ENCODE measurements at places on chromosomes 6 and 20. TPM values are rescaled to one million over a fixed set of nuclear protein-coding genes. Genes with fewer than 3 reads are reported as not detected.

NR2E1 gene
- 1.2 TPM for total RNA-seq

BEND6 gene
- 21.4 TPM for total RNA-seq

FBXO5 gene
- 103 TPM for total RNA-seq

ZC3H12D gene
- total RNA-seq: 0.17 TPM

NKAIN4 gene
- total RNA-seq: not detected

RUNX2 gene
- 37.2 TPM for total RNA-seq

PNLDC1 gene
- not detected for total RNA-seq

TCF21 gene
- 0.07 TPM for total RNA-seq

SLC35F1 gene
- total RNA-seq: not detected

HLA-DPA1 gene
- 2.0 TPM for total RNA-seq

POFUT1 gene
- 76.5 TPM for total RNA-seq

SLC17A3 gene
- total RNA-seq: not detected

BMP6 gene
- total RNA-seq: not detected

LRFN2 gene
- not detected for total RNA-seq

LST1 gene
- total RNA-seq: not detected

COL20A1 gene
- not detected for total RNA-seq

GNAS-AS1 gene
- 1.0 TPM for total RNA-seq

BRPF3 gene
- 22.2 TPM for total RNA-seq

RIPPLY2 gene
- total RNA-seq: not detected

HNF4A gene
- not detected for total RNA-seq

FRK gene
- total RNA-seq: 1.3 TPM

NFATC2 gene
- total RNA-seq: 0.25 TPM

MOG gene
- total RNA-seq: not detected

LINC00237 gene
- total RNA-seq: not detected

ARFGEF3 gene
- total RNA-seq: 2.2 TPM

Data from M059J (cell line).